ENCODE measurements at places on chromosomes 6 and 20. TPM values are rescaled to one million over a fixed set of nuclear protein-coding genes. Genes with fewer than 3 reads are reported as not detected.
A peak's percentile ranks its signal among the peaks of the same experiment; 100 is the strongest.

DNA sequence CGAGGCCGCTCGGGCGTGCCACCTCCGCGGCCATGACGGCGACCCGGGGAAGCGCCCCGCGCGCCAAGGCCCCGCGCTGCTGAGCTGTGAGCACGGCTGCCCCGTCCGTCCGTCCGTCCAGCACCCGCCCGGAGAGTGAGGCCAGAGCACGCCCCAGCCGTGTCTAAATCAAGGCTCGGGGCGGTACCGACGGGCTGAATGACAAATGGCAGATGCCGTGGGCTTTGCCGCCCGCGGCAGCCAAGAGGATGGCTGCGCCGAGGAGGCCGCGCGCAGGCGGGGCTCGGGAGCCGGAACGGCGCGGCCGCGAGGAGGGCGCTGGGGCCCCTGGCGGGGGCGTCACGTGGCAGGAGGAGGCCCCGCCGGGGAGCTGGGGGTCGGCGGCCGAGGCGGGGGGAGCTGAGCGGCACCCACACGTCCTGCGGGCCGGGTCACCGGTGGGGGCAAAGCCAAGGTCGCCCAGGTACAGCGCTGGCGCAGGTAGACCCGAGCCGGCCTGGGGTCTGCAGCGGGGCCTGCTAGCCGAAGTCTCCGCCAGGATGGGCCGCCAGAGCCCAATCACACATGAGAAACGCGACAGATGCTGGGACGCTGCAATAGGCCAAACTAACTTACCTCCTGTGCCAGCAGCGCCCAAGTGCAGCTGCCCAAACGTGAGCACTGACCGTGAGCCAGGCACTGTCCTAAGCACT, at the start of gene PLAGL1:
Gene PLAGL1, minus strand, starts transcription at position 140 of the 692 bp plus-strand sequence. CDS start 60,123 bp downstream, outside the sequence.
- DNase-seq, result peak; percentile 48

DNA sequence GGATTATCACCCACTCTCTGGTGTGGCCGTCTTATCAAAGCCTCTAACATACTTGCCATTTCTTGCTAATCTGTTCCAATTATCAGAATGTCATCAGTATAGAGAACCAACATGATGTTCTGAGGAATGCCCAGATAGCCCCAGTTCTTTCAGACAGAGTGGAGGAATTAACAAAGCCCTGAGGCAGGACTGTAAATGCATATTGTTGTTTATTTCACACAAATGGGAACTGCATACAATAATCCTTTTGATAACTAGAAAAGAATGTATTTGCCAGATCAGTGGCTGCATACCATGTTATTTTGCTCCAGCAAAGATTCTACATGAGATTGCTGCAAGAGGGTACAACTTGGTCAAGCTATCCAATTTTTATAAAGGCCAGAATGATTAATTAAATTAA, 112.8 kb upstream of the HEY2 start:
- DNase-seq, result no peak

DNA sequence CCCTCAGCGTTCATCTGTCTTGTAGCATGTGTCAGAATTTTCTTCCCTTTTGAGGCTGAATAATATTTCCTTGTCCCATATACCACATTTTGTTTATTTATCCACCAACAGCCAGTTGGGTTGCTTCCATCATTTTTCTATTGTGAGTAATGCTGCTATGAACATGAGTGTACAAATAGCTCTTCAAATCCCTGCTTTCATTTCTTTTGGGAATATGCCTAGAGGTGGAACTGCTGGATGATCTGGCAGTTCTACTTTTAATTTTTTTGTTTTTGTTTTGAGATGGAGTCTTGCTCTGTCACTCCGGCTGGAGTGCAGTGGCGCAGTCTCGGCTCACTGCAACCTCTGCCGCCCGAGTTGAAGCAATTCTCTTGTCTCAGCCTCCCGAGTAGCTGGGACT, 64.7 kb downstream of the SASH1 start:
- DNase-seq, result no peak

DNA sequence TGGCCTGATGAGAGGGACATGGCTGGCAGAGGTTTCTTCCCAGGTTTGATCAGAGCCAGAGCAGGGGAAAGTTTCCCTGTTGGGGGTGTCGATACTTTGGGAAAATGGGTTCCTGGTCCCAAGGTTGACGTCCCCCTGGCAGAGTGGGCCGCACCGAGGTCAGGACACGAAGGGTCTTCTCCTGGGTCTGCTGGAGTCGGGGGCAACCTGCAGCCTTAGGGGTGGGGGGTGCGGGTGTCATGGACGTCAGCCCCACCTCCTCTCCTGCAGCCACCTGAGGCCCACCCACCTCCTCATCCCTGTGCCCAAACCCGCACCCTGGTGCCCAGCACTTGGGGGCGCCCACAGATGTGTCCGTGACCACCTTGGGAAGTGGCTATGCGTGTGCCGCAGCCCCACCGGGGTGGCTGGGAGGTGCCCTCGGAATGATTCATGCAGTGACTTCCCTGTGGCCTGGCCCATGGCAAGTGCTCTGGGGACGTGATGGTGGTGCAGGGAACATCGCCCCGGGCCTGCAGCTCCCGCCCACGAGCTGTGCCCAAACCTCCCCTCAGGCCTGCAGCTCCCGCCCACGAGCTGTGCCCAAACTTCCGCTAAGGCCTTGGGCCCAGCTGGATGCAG, 64.9 kb downstream of the YTHDF1 start:
- DNase-seq, result no peak

GRCh38 chr6:97865612-97866011, 582.6 kb upstream of the MMS22L start:
- DNase-seq, result no peak

GRCh38 chr6:159119791-159120190, 49.4 kb upstream of the FNDC1 start:
- no peak for DNase-seq

GRCh38 chr20:56778765-56779195, 149.7 kb downstream of the TFAP2C start:
- peak; percentile 52 for DNase-seq

DNA sequence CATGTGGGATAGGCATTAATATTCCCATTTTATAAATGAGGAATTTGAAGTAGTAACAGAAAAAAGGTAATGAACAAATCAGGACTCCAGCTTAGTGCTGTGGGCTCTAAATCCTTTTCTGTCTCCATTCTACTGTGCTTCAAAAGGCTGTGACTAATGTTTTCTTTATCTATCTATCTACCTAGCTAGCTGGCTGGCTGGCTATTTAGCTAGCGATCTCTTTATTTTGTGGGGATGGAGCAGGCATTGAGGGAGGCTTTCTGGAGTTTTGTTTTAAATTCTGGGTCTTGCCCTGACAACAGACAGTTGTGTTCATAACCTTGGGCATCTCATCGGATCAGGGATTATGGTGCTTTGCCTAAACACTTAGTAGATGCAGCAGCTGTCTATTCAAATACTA, 139.2 kb downstream of the SOX4 start:
- DNase-seq, result no peak

DNA sequence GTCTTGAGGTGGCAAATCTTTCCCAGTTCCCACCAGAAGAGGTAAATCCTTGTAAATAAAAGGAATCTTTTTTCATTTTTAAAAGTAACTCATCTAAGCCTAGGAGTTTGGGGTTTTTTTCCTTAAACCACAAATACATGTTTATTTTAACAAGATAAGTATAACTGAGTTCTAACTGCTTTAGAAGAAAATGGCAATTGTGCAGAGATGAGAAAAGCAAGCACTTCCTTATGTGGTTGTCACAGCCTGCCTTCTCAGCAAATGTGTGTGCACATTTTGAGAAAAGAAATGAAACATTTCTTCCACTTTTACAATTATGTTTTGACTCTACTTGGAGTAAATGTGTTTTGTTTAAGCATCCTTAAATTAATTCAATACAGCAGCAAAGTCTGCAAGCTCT, 17.7 kb downstream of the HCK start:
- DNase-seq, result no peak

DNA sequence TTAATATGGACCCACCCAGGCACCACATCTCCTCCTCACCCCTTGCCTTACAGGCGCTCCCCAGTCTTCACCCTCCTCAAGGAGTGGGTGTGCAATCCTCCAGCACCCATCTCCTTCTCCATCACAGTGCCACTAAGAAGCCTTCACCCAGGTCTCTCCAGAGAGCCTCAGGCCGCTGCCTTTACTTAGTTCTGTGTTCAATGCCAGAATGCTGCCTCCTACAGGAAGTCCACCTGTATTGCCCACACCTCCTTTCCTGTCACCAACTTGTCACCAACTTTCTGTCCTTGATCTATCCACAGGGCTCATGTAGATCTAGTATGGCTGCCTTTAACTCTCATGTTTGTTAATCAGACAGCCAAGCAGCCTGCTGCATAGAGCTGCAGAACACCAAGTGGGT, 586 bp upstream of the LST1 start:
- DNase-seq, result no peak

GRCh38 chr6:161676586-161676985, 402.7 kb upstream of the AGPAT4 start:
- DNase-seq, result no peak

GRCh38 chr6:166588691-166589336, 2.3 kb upstream of the RAMACL start:
- DNase-seq, result no peak

- no peak for DNase-seq
Measured at GRCh38 chr6:116666869-116667268, 1.7 kb downstream of the ZUP1 start.

DNA sequence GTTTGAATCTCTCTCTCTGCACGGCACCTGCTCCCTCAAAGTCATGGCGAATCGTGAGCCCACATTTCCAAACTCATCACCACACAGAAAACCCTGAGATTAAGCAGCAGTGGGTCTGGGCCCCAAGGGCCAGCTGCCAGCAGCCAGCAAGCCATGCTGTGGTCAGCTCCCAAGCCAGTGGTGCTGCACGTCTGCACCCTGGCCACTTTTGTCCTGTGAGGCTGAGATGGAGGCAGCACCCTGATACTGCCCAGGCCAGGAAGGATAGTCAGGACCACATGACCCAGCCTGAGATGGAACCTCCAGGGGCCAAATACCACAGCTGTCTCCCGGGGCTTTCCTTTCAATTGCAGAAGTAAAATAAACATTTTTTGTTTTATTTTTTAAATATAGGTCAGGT, 93.9 kb downstream of the PRND start:
- DNase-seq, result no peak

GRCh38 chr6:41887331-41887751, 7.8 kb downstream of the USP49 start:
- no peak for DNase-seq

- DNase-seq, result no peak
Measured at GRCh38 chr6:159832946-159833345, 32.9 kb downstream of the PNLDC1 start.

DNA sequence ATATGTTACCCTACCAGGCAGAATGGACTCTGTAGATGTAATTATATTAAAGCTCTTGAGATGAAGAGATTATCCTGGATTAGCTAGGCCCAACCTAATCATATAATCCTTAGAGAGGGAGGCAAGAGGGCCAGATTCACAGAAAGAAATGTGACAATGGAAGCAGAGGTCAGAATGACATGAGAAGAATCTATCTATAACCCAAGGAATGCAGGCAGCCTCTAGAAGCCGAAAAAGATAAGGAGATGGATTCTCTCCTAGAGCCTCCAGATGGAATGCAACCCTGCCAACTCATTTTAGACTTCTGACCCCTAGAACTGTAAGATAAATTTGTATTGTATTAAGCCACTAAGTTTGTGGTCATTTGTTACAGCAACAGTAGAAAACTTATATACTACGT, 12.3 kb downstream of the PXT1 start:
- no peak for DNase-seq

- DNase-seq, result no peak
Measured at GRCh38 chr6:42236030-42236429, 18.4 kb upstream of the MRPS10 start.

DNA sequence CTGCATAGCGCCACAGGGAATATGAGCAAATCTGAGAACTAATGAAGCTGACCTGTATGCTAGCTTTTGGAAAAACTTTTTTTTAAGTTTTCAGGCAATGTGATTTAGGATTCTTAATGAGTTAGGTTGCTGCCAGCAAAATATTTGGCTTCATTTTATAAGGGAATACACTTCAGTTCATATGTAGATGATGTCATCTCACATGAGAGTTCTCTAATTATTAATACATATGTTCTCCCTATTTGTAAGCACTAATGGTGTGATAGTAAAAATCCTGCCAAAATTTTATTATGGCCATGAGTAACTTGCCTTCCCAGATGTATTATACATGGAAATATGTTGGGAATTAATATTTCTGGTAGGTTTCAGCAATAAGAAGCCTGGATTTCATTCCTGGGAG, 573.8 kb downstream of the EPM2A start:
- DNase-seq, result no peak

- DNase-seq, result no peak
Measured at GRCh38 chr20:36523341-36523740, 18.0 kb upstream of the MYL9 start.

Gene LHFPL5
- not detected for total RNA-seq

Gene ZBP1
- total RNA-seq, result 0.08 TPM

Gene ARMH2
- not detected for total RNA-seq

Gene EMILIN3
- 0.30 TPM for total RNA-seq

Gene ECT2L
- not detected for total RNA-seq

Gene SMLR1
- total RNA-seq, result 22.2 TPM

Gene PLCB1
- total RNA-seq, result 3.9 TPM

Gene NT5DC1
- total RNA-seq, result 50.4 TPM

Gene MACROD2
- 3.7 TPM for total RNA-seq

Gene SLC2A10
- 44.8 TPM for total RNA-seq

Gene EYA2
- 1.6 TPM for total RNA-seq

Gene CLVS2
- total RNA-seq, result not detected

Gene NKAIN2
- not detected for total RNA-seq

Gene ZSWIM3
- total RNA-seq, result 1.6 TPM

Gene TSPYL1
- 52.7 TPM for total RNA-seq
